ENCODE measurements at places on chromosomes 13 and 19.

DNA sequence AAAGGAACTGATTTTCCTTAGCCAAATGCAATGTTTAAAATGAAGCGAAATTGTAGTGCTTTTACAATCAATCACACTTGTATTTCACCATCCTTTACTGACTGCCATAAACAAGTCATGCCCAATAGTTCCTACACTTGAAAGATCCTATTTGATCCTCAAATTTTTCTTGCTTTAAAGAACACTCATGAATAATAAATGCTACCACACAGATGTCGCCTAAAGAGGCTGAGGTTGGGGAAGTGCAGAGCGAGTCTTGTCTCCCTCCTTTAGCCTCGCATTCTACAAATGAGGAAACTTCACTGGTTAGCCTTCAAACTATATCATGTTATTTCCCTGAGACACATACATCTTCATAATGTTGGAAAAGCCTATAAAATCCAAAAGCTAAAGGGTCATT, 18.7 kb upstream of the AMER2 start:
- no peak for DNase-seq

- DNase-seq: no peak
Measured at GRCh38 chr13:97441368-97441767, 7.4 kb downstream of the RAP2A start.

- DNase-seq: no peak
Measured at GRCh38 chr13:31242367-31242766, 42.6 kb downstream of the B3GLCT start.

DNA sequence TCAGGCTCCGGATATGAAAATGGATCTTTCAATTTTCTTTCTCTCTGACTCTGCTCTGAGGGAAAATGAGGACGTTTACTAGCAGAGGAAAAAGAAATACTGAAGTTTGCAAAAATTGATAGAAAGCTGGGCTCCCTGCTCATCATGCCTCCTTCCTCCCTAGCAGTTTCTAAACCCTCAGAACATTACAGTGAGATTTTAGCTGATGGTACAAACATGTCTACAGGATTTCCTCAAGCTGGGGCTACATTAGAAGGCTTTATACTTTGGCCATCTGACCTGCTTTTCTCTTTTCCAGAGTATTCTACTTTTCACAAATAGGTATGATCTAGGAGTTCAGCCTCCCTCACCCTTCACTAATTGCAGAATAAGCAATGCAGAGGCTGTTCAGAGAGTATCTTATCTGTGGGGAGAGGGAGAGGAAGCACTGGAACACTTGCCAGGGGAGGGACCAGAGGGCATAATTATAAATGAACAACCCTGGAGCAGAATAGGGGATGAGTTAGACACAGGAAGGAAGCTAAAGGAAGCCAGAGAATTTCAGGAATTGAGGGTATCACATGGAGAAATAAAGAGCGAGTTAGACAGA, 30.0 kb downstream of the CEACAM1 start:
- DNase-seq: no peak

DNA sequence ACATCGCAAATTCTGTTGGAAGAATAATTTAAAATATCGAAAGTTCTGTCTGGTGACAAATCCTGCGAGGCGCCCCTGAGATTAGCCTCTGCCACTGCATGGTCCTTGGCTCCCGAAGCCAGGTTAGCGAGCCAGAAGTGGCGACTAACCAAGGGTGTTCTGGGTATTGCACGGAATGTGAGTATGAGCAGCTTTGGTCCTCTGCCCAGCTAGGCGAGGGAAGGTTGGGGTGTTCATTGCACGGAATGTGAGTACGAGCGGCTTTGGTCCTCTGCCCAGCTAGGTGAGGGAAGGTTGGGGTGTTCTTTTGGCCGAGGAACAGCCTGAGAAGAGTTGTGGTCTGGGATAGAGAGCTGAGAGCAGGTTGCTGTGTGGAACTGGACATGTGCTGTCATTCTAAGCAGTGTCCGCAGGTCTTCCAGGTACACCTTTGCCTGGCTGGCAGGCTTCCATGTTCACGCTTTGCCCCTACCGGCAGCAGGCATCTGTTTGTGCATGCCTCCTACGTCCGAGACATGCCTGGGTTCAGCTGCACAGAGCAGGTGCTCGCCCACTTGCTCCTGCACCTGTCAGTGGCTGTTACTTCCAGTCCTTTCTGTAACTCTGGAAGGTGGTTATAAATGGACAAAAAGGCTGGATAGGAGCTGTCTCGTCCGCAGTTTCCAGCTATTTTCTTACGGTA, 18.3 kb upstream of the TEX29 start:
- DNase-seq: no peak

- peak; percentile 64 for DNase-seq
Measured at GRCh38 chr19:43519436-43520088, 7.4 kb downstream of the ETHE1 start.

DNA sequence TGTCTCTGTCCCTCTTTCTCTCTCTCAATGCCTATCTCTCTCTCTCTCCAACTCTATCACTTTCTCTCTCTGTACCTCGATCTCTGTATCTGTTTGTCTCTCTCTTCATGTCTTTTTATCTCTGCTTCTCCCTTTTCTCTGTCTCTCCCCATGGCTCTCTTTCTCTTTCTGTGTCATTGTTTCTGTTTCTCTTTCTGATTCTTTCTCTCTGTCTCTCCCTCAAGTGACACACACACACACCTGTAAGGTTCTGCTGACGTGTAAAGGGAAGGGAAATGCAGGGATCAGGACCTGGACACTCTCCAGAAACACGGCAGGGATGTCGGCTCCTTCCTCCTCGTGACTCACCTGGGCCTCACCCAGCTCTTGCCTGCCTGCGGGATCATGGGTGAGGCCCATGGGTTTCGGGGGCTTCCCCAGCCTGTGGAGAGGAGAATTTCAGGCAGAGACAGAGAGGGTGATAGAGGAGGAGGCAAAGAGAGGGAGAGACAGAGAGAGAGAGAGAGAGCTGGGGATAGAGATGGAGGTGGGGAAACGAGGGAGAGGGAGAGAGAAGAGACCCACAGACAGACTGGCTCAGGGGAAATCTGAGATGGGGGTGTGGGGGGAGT, 5.4 kb upstream of the PLAUR start:
- no peak for DNase-seq

DNA sequence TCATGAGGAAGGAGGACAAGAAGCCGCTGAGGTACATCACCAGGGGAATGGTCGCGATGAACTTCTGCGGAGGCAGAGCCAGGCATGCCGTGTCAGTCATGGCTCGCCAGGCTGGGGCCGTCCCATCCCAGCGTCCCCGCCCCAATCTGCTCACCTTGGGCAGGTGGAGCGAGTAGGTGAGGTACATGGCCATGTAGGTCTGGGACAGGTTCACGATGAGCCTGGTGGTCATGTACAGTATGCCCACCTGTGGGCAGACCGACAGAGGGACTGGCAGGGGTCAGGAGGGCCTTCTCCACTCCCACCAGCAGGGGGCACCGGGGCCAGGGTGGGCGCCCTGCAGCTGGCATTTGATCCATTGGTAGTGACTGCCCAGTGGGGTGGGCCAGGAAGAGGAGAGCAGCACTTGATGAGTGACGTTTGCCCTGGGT, 8.3 kb downstream of the TEKTIP1 start:
- no peak for DNase-seq

DNA sequence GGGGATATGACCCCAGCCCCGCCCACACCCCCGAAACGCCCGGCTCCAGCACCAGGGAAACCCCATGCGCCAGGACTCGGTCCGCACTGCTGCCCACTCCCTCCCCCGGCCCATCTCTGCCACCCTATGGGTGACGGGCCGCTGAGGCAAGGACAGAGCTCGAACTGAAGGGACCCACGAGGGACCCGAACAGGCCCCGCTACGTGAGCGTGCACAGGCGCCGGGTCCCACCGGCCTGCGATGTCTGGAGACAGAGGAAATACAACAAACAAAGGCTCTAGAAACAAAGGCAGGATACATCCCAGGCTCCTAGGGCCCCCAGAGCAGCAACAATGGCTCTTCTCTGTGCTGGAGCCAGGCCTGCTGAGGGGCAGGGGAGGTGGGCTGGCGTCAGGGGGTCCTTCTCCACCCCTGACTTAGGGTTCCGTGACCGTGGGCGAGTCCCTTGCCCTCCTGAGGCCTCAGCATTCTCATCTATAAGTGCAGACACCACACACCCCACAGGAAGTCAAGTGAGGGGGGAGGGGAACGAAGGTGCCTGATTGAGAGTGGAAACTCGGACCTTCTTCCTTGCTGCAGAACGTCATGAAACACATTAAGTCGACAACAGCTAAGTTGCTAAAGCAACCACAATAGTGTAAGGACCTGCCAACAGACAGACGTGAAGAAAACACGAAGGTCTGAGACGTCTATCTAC, 3.1 kb downstream of the ABHD17A start:
- DNase-seq: no peak

GRCh38 chr13:30355839-30356238, 48.5 kb upstream of the KATNAL1 start:
- DNase-seq: no peak

DNA sequence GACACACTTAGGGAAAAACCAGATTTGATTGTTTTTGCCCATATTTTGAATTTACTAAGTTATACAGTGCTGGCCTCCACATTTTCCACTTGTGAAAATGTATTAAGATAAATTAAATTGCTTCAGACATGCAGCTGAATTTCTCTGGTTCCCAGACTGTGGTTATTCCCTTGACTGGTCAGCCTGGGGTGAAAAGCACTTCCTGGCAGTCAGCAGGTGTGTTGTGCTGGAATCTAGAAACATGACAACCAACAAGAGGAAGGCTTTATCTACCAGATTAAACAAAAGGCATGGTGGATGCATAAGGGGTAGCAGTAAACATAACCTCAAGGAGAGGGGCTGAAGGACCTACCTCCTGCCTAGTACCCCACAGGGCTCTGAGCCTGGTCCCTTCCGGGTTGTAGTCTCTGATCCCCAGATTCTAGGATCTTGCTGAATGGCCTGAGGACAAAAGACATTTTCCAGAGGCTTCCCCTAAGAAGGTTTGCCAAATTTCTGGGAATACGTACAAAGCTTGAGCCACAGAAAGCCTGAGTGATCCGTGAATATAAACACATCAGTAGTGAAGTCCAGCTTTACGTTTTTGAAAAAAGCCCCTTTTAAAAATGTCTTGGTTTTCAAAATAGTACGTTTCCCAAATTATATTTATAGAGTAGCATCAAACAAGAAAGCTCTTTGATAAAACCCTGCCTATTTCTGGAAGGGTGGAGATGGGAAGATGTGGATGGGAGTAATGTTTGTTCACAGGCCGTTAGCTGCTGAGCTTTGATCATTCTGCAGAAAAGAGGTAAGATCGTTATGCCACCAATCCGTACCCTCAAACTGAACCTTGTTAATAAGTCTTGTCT, 133.4 kb downstream of the LACC1 start:
- no peak for DNase-seq

- DNase-seq: no peak
Measured at GRCh38 chr13:62537593-62537992, 1121.9 kb upstream of the PCDH20 start.

- DNase-seq: no peak
Measured at GRCh38 chr13:33257841-33258807, 27.4 kb downstream of the STARD13 start.

DNA sequence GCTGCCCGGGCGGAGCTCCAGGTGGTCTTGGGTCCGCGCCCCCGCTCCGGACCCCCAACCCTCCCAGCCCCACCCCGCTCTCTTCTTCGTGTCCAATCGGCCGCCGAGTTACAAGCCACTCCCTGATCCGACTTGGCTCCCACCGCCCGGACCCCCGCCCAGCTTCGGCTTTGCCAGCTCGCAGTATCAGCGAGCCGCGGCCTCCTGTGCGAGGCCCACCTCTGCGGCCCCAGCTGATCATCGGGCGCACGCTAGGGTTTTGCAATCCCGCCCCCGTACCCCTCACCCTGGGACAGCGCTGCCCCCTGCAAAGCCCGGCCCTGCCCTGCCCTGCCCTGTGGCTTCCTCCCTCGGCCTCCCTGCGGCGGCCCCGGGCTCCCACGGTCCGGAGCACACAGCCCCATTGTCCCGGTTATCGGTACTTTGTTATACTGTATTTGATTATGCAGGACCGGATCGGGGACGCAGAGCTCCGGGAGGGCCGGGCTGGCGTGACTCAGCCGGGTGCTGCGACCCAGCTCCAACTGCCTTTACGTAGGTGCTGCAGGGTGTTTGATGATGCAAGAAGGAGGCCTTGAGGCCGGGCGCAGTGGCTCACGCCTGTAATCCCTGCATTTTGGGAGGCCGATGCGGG, 598 bp upstream of the LPAR2 start:
- peak; percentile 18 for DNase-seq

- DNase-seq: peak; percentile 32
Measured at GRCh38 chr19:45558399-45558878, 26.2 kb downstream of the OPA3 start.

DNA sequence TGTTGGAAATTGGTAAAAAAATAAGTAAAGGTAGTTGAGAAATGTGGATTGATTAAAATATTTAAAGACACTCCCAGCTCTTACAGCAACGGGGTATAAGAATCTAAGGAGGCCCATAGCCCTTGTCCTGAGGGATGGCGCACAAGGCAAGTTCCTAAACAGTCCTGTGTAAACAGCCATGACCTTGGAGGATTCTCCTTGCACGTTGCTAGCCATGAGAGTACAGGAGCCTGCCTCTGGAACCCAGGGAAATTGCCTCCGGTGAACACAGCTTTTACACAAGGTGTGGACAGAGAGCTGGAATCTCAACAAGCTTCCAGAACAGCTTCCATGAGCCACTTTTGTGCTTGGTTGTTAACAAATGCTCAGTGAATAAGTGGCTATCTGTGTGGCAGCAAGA, 378.2 kb downstream of the FOXO1 start:
- no peak for DNase-seq

- peak; percentile 36 for DNase-seq
Measured at GRCh38 chr13:49585220-49586157, at the start of gene RCBTB1. Gene RCBTB1 (minus strand): TSS chr13:49585558. CDS start chr13:49567279, 18,279 bp downstream.

- DNase-seq: no peak
Measured at GRCh38 chr19:4099041-4099764, 24.7 kb downstream of the MAP2K2 start.
